Astrocyte of the spinal cord (primary cell): ENCODE measurements at places on chromosomes 7 and 10.
A peak's percentile ranks its signal among the peaks of the same experiment; 100 is the strongest.

DNA sequence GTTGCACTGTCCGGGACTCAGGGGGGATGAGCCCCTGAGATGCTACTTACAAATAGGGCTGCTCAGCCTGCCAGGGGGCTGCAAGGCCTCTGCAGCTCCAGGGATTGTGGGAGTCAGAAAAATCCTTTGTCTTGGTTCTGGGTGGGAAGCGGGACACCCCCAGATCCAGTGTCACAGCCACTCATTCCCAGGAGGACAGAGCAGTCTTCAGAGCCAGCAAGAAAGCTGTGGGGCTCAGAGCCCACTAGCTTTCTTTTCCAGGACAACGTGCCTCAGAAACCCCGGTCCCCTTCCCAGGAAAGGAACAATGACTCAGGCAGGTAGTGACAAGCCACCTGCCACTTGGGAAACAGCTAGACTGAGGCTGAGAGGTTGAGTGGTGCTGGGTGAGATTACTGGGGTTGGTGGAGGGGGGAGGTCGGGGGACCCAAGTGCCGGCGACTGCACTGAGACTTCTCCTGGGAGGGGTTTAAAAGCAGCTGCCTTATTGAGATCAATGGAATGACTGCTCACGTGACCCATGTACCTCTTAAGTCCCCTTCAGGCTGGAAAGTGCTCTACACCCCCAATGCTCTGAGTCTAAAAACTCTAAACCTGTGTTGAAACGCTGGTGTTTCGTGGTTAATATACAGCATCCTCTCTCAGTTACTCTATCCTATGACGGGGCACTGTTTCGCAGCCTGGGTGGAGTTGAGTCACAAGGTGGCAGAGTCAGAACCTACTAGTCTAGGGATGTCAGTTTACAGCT is 123.6 kb downstream of the UBE2H start:
- DNase-seq, result no peak

DNA sequence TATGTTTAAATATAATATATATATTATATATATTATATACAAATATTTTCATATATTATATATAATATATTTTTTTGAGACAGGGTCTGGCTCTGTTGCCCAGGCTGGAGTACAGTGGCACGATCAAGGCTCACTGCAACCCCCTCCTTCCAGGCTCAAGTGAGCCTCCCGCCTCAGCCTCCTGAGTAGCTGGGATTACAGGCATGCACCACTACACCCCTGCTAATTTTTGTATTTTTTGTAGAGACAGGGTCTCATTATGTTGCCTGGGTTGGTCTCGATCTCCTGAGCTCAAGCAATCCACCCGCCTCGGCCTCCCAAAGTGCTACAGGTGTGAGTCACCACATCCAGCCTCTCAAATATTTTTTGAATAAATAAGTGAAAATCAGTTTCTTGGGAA is 215.5 kb downstream of the GATA3 start:
- DNase-seq, result no peak

DNA sequence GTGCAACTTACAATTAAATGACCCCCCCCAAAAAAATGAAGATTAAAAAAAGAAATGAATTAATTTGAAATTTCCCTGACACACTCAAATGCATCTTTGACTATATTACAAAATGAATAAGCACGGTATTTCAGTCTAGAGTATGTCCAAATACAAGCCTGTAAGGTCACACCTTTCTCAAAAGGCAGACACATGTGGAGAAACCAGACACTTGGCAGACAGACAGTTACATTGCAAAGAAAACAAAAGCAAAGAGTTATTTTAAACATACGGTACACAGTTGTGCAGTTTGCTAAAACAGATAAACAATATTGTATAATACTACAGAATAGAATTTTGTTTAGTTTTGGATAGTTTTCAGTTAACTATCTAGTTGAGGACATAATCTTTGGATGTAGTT is 153.0 kb downstream of the ATE1 start:
- DNase-seq, result peak; percentile 34

DNA sequence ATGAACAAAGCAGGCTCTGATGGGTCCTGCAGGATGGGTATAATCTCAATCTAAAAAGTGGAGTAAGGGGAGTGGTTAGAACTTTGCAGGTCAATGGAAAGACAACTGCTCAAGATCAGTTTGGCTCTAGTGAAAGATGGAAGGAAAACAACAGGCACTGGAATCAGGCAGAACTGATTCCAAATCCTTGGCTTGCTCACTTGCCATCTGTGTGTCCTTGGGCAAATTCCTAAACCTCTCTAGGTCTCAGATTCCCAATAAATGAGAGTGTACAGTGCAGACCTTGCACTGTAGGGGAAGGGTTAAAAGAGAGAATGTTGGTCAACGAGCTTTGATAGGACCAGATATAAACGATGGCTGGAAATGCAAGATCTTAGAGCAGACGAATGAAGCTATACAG is 186.1 kb upstream of the AOAH start:
- no peak for DNase-seq

- DNase-seq, result peak; percentile 87
Measured at GRCh38 chr7:19024261-19024660, 93.2 kb downstream of the TWIST1 start.

DNA sequence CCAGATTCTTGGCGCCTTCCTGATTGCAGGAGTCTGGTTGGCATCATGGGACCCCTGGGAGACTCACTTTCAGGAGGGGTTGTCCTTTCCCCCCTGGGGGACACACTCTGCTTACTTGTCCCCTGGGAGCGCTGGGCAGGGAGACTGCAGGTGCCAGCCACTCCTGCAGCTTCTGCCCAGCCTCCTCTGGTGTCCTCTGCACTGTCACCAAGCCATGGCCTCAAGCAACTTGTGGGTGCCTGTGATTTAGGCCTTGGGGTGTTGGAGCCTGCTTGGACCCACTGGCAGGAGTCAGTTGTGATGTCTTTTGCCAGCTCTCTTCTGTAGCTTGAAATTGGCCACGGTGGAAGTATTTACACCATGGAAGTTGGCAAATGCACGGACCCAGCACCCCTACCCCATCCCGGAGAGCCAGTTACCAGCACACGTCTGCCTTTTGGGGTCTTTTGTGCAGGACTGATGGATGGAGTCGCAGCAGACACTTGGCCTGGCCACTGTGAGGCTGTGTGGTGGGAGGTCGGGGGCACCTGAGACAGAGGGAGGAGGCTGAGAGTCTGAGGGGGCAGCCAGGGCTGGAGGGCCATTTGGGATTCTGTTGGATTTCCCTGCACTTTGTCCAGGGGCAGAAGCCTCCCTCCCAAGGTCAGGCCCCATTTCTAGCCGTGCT is 104.7 kb downstream of the LHPP start:
- DNase-seq, result no peak

- DNase-seq, result no peak
Measured at GRCh38 chr7:127862525-127862924, 168.7 kb downstream of the LRRC4 start.

GRCh38 chr7:79973455-79973854 is 161.2 kb upstream of the GNAI1 start:
- DNase-seq, result no peak

DNA sequence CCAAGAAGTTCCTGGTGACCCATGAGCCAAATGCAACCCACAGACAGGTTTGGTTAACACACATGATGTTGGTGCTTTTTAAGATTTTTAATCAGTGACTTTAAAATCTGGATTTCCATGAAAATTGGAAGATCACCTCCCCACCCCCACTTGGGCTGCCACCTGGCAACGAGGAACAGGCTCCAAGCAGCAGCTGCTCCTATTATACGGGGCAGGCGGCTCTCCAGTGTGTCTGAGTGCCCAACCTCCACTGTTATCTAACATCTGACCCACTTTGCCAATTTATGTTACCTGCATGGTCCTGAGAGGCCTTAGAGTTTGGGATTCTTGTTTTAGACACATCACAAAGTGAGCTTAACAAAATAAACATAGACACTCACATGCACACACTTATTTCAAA is 56.4 kb downstream of the SGMS1 start:
- no peak for DNase-seq

GRCh38 chr7:135913404-135913803 is 63.8 kb downstream of the MTPN start:
- no peak for DNase-seq

DNA sequence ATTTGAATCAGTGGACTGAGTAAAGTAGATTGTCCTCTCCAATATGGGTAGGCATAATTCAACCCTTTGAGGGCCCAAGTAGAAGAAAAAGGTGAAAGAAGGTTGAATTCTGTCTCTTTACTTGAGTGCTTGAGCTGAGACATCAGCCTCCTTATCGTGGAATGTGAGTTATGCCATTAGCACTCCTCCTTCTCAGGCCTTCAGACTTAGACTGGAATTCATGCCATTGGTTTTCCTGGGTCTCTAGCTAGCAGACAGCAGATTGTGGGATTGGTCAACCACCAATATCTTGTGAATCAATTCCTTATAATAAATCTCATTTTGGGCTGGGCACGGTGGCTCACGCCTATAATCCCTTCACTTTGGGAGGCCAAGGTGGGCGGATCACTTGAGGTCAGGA is 89.2 kb downstream of the CUL2 start:
- DNase-seq, result no peak
